NCI-H524 treated with DMSO at 0.1 percent for 48 hours (cell line): ENCODE measurements at places on chromosomes 5 and 9.

- no peak for DNase-seq
Measured at GRCh38 chr5:98292496-98292895, 481.0 kb upstream of the RGMB start.

GRCh38 chr5:148091991-148092964 is 28.5 kb downstream of the SPINK5 start:
- DNase-seq: no peak

DNA sequence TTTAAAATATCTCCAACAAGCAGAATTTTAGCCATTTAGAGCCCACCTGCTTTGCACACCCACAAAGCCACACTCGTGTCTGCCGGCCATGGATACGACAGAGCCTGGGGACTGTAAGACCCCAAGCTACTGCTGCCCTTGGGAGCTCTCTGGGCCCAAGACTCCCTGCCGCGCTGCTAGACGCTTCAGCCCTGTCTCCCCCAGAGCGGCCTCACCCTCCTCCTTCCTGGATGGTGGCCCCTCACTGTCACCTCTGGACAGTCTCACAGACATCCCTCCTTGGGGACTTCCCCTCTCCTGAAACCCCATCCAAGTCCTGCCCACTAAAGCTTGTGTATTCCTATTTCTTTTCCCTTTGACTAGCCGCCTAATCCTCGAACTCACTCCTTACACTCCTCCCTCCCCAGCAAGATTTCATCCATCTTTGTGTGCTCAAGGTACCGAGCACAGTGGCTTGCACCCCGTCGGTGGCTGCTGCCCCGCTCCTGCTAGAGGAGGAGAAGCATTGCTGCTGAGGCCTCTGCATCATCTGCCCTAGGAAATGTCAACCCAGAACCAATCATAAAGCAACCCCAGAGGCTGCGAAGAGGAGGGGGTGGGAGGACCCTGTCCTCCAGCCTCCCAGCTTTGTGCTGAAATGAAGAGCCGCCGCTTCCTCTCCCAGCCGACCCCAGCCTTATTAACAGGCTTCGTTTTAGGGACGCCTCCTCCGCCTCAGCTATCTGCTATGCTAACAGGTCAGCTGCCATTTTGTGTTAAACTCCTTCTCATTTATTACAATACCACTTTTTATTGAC is 71.2 kb downstream of the CFAP77 start:
- DNase-seq: no peak

DNA sequence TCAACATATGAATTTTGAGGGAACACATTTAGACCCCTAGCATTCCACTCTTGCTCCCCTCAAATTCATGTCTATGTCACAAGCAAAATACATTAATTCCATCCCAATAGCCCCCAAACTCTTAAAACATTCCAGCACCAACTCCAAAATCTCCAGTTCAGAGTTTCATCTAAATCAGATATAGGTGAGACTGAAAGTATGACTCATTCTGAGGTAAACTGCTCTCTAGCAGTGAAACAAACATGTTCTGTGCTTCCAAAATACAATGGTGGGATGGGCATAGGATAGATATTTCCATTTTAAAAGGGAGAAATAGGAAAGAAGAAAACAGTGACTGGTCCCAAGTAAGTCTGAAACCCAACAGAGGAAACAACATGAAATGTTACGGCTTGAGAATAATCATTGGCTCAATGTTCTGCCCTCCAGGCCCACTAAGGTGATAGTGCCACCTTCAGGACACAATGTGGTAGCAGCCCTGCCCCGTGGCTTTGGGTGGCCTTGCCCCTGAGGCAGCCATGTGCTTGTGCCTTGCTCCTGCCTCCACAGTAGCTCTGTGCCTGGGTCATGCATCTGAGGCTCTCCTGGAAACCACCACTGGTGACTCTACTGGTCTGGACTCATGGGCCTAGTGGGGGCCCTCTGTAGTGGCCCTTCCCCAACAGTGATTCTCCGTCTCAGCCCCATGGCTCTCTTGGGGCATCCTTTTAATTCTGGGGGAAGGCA is 36.4 kb upstream of the IPPK start:
- no peak for DNase-seq

DNA sequence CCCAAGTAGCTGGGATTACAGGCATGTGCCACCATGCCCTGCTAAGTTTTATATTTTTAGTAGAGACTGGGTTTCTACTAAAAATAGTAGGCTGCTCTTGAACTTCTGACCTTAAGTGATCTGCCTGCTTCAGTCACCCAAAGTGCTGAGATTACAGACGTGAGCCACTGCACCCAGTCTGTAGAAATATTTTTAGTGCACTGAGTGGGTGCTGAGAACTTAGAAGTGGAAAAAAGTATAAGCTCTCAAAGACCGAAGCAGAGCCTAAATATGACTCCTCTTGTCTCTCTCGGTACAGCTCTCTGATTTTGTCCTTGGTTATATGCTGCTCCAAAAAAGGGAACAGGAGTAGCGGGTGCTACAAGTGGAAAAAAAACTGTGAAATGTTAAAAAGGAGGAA is 353.8 kb upstream of the IZUMO3 start:
- DNase-seq: no peak

DNA sequence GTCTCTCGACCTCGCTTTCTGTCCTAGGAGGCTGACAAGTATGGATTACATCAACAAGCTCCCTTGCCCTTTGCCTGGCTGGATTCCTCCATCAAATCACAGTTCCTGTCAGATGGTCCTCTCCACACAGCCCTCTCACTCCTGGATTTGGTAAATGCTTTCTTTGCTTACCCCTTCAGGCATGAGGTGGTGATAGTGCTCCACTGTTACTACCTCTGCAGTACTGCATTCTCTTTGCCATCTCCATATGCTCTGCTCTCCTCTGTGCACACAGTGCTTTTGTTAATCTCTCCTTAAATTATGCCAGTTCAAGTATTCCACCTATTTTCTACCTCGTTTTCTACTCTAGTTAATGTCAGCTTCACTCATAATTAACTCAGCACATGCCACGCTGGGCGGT is 279.2 kb downstream of the DMAC1 start:
- DNase-seq: no peak

- DNase-seq: no peak
Measured at GRCh38 chr5:38039826-38040225, 200.0 kb upstream of the GDNF start.

DNA sequence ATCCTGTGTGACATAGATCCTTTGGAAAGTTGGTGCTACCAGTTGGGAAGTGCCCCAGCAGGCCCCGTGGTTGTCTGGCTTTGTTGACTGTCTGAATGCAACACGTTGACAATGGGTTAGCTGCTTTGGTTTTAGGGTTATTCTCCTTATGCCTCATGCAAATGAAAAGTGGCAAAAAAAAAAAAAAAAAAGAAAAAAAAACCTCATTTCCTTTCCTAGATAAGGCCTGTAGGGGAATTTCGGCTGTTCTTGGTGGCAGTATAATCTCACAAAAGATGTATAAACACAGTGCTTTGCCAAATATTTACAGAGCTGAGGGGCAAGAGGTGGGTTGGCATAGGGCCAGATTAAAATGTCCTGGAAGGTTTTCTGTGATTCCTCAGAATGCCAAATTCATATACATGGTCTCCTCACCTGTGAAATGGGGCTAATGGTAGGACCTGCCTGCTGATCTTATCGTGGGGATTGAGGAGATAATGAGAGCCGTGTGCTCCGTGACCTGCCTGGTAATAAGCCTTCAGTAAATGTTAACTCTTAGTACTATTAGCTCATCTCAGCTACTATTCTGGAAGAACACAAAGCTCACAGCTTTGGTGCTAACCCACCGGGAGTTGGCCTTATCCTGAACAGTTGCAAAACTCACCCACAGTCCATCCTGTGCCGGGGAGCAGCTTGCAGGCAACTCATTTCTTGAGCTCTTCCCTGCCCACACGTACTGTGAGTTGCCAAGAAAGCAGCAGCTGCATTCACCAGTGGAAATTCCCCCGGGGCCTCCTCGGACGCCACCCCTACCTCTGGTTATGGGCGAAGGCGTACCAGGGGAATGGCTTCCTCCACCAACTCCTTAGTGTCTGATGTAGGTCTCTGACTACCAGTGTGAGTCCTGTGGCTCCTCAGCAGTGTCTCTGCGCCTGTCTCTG is 220.3 kb downstream of the NR3C1 start:
- DNase-seq: no peak

- no peak for DNase-seq
Measured at GRCh38 chr5:68435611-68436010, 220.1 kb downstream of the PIK3R1 start.

GRCh38 chr5:158559643-158560042 is 540.1 kb downstream of the EBF1 start:
- no peak for DNase-seq

- DNase-seq: no peak
Measured at GRCh38 chr5:136309376-136309775, 56.0 kb downstream of the TRPC7 start.

DNA sequence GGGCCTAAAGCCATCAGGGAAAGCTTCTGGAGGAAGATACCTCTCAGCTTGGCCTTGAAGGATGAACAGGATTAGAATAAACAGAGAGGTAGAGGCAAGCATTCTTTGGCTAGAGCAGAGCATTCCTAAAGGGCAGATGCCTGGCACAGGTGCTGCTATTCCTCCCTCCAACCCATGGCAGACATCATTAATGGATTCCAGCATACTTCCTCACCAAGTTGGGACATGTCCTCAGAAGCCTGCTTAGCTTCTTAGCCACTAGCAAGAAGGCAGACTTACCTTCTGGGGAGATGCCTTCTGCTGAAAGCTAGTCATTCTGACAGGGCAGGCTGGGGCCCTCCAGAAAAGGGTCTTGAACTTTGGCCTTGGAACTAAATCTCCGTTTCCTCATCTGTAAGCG is 122.0 kb downstream of the RGS3 start:
- DNase-seq: no peak

DNA sequence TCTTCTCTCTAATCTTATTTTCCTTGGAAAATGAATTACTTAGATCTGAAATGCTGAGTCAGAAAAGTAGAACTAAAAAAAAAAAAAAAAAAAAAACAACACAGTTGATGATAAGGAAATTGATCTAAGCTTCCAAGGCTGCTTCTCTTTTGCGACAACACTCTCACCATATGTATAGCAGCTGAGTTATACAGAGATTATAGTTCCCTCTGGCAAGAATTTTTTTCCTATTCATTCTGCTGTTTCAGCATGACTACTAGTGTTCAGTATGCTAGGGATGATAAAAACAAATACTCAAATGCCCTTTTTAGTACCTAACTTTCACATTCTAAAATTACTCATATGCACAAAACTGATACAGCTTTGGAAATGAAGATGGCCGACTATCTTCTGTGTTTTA is 267.3 kb downstream of the MLLT3 start:
- no peak for DNase-seq

GRCh38 chr5:84634256-84634655 is 249.6 kb upstream of the EDIL3 start:
- no peak for DNase-seq

GRCh38 chr9:104073770-104074133 is 20.4 kb upstream of the SMC2 start:
- no peak for DNase-seq

DNA sequence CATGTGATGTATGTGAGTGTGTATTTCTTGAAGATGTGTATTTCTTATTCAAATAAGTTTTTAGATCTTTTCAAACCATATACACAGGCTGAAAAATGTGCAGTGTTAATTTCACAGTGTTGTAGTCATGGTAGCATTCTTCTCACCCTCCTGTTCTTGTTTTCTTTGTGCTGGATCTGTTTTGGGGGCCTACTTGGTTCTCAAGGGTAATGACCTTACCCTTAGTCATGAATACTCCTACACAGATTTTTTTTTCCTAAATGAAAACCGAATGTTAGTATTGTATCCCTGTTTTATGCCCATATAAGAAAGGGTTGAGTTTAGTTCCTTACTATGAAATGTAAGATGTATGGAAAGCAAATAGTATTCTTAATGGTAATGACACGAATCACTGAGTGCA is 88.0 kb downstream of the SLC44A1 start:
- DNase-seq: no peak

DNA sequence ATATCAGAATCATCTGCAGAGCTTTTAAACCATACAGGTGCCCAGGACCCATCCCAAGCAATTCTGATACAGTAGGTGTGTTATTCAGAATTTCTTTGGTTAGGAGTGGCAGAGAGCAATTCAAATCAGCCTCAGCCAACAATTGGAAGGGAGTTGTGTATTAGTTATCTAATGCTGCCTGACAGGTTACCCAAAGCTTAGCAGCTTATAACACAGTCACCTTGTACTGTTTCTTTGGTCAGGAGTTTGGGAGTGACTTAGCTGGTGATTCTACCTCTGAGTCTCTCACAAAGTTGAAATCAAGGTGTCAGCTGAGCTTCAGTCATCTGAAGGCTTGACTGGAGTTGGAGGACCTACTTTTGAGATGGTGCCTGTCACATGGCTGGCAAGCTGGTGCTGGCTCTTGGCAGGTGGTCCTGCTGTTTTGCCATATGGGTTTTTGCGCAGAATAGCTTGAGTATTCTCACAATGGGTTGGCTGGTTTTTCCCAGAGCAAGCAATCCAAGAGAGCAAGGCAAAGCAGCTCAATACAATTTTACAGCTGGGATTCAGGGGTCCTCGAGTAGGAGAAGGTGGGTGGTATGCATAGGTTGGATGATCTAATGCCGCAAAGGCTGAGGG is 18.7 kb upstream of the CARNMT1 start:
- DNase-seq: peak; percentile 43

DNA sequence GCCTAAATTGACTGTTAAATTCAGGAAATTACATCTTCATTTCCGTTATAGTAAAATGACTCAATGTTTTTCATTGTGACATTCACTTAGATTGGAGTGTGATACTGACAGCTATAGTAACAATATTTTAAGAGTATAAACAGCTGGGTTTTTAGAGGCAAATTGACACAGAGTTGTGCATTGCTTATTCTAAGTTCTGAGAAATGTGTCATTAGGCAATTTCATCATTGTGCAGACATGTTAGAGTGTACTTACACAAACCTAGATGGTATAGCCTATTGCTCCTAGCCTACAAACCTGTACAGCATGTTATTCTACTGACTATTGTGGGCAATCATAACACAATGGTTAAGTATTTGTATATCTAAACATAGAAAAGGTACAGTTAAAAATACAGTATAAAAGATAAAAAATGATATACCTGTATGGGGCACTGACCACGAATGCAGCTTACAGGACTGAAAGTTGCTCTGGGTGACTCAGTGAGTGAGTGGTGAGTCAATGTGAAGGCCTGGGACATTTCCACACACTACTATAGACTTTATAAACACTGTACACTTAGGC is 132.7 kb downstream of the PDE4D start:
- no peak for DNase-seq

DNA sequence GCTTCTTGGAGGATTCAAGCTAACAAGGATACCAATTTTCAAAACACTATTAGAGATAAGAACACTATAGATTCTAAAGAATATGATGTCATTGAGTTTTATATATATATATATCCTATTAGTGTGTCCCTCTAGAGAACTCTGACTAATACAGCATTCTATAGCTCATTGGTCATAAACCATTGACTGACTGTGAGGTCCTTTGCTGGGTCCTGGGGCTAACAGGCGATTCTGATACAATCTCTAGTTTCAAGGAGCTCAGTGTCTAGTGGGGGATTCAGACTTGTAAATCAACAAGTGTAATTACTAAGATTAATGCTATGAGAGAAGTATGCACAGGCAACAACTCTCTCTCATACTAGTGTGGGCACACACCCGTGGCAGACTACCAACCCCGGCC is 234.5 kb downstream of the DENND1A start:
- DNase-seq: no peak
